AG20443 (cell line): ENCODE measurements at places on chromosomes 16 and 17.

DNA sequence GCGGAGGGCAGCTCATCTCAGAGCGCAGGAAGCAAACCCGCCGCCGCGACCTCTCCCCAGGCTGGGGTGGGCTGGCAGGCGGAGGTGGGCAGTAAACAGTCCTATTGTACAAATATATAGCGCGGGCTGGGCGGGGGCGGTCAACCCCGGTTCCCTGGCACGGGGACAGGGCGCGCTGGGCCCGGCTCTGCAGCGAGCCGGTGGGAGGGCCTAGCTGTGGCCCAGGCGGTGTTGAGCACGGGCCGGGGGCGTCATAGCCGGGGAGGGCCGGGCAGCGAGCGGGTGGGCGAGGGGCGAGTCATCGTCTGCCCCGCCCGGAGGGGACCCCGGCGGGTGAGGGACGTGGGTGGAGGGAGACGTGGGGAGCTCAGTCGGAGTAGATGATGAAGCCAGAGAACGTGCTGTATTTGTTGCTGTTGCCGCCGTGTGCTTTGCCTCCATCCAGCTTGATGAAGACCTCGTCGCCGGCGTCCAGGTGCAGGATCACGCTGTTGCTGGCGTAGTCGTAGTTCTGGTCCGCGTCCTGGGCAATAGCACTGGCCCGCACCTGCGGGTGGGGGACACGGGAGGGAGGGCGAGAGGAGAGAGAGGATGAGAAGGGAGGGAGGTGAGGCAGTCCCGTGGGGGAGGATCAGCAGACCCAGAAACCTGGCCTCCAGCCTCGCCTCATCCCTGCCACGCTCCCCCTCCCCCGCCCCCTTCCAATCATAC is 8.1 kb downstream of the C1QL1 start:
- no peak for DNase-seq

DNA sequence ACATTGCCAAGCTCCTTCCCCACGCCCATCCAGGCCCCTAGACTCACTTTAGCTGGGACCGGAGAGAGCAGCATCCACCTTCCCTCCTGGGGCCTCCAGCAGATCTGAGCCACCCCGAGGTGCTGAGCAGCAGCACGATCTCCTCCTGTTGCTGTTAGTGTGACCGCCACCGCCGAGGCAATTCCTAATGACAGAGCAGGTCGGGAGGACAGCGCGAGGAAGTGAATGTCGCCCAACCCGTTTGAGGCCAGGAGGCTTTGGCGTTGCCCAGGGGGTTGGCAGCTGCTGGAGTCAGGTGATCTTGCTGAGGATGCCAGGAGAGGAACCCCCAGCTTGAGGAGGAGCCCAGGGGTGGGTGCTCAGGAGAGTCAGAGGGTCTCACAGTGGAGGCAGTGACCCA is at the start of gene RNF222:
Gene RNF222, minus strand, starts transcription at position 192 of the 400 bp plus-strand sequence. CDS start 4,366 bp downstream, outside the sequence.
- DNase-seq = no peak

- no peak for DNase-seq
These were observed 25.2 kb upstream of the ABCC3 start for GRCh38 chr17:50609380-50610074.

DNA sequence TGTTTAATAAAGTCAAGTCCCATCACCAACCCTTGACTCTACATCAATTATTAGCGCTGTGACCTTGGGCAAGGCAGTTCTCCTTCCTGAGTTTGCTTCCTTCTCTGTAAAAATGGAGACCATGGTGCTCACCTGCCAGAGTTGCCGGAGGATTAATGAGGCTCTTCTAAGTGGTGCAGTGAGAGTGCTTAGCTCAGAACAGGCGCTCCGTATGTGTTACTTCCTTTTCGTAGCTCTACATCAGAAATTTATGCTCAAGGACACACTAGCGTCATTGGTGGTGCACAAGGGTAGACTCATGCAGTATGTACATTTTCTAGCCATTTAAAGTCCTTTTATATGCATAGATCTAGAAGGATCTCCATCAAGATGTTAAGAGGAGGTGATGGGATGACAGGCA is 17.4 kb upstream of the CMIP start:
- no peak for DNase-seq

- DNase-seq = no peak
These were observed 262.0 kb downstream of the ZFHX3 start for GRCh38 chr16:72785886-72786285.

DNA sequence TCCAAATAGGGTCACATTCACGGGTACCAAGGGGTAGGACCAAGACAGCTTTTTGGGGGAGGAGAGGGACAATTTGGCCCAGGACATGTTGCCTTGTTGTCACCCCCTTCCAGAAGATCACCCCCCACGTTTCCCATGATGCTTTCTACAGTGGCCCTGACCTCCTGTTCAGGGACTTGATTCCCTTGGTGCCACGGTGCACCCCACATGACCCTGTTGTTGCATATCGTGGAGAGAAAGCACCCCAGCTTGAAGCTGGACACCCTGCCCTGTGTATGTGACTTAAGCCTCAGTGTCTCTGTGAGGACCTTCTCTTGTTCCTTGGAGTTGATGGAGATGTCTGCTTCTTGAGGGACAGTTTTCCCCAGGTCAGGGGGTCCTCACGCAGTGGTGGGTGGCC is 12.6 kb downstream of the IL34 start:
- DNase-seq = peak; percentile 5

GRCh38 chr17:18319604-18320256 is 4.6 kb downstream of the SMCR8 start:
- peak; percentile 70 for DNase-seq

DNA sequence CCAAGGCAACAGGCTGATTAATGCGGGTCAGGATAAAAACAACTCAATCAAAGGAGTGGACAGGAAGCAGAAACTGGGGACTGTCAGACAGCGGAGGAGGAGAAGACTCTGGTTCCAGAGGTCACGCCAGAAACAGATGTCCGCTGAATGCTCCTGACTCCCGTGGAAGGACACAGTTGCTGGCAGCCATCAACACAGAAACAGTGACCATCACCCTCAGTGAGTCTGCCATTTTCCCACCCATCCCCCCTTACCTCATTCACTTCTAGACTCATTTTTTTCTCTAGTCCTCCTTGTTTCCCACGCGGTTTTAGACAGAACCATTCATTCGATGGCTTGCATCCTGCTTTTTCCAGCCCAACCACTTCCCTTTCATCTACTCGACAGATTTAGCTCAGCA is 40.9 kb downstream of the DHRS7C start:
- DNase-seq = no peak

DNA sequence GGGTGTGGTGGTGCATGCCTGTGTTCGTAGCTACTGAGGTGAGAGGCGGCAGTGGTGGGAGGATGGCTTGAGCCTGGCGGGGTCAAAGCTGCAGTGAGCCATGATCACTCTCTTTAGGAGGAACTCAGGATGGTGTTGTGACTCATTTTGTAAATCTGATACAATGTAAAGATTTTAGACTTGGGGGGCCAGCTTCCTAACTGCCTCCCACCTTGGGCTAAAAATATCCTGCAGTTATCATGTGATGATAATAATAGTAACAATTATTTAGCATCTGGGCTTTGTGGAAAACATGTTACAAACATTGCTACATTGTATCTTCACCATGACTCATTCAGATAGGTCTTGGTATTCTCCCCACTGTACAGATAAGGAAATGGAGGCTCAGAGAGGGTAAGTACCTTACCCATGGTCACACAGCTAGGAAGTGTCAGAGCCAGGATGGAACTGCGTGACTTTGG is 7.4 kb downstream of the CTNS start:
- no peak for DNase-seq

- peak; percentile 90 for DNase-seq
These were observed 5.7 kb downstream of the TRIM47 start for GRCh38 chr17:75872434-75873351.

DNA sequence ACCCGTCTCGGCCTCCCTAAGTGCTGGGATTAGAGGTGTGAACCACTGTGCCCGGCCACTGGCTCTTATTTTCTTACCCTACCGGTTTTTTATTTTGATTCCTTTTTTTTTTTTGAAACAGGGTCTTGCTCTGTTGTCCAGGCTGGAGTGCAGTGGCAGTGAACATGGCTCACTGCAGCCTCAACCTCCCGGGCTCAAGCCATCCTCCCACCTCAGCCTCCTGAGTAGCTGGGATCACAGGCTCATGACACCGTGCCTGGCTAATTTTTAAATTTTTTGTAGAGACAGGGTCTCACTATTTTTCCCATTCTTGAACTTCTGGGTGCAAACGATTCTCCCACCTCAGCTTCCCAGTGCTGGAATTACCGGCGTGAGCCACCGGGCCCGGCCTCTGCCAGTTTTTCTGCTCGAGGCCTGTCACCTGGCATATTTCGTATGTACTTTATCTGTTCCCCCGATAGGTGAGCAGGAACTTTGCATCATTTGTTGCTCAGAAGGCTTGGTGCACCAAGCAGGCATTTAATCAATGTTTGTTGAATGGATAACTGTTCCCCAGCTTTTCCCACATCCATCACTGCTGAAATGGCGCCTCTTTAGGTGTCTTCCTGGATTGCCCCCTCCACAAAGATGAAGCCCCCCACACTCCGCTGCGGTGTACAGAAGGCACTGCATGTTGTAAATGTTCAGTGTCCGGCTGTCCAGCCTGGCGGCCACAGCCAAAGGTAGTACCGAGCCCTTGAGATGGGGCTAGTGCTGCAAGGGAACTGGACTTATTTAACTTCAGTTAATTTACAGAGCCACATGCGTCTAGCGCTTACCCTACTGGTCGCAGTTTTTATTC is 858 bp upstream of the TELO2 start:
- DNase-seq = no peak

- no peak for DNase-seq
These were observed 55.4 kb upstream of the DOC2B start for GRCh38 chr17:236641-237405.

GRCh38 chr17:60514053-60514452 is 12.0 kb downstream of the APPBP2 start:
- DNase-seq = no peak

GRCh38 chr17:17313350-17313991 is 10.3 kb downstream of the NT5M start:
- DNase-seq = peak; percentile 29

- DNase-seq = no peak
These were observed 585.6 kb downstream of the CDH13 start for GRCh38 chr16:83212301-83212841.

DNA sequence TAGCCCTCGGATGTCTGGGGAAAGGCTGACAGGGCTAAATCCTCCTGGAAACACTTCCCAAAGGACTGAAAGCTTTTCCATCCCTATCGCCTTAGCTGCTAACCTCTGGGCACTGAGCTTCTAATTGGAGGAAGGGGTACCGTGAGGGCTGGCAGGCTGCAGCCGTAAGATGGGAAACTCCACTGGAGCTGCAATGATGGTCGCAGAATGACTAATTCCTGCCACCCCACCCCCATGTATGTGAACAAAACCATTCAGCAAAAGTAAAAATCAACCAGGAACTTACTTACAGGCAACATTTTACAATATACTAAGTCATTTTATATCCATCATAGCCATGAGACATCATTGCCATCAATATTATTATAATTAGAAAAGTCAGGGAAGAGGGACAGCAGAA is 133.3 kb downstream of the ABCC12 start:
- no peak for DNase-seq

DNA sequence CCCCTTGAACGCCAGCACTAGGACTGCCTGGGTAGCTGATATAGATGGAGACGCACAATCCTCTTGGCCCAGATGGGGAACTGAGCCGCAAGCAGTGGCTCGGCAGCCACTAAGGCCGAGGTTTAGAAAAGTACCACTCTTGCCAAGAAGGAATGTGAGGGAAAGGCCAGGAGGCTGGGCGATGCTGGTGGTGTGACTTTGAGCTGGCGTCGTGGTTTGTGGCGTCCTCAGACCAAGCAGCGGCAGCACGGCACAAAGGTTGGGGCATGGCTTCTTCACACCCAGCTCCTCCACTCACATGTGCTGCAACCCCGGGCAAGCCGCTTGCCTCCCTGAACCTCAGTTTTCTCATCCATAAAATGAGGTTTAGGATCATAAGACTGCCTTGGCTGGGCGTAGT is 15.6 kb downstream of the DCAKD start:
- DNase-seq = no peak

DNA sequence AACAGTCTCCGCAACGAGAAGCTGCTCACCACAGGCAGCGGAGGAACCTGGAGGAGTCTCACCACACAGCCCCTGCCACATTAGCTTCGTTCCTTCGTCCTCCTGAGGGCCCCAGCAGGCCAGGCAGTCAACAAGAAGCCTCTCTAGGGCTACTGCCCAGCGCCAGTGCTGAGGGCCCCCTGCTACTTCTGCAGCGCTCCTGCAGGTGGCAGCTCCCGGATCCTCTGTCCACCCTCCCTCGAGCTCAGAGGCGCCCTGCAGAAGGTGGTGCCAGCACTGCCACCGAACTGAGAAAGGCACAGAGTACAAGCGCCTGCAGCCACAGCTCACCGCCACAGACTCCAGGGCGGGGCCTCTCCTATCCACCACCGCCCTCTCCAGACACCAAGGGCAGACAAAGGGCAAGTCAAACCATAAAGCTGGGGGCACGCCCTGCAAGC is 27.3 kb downstream of the KDM8 start:
- no peak for DNase-seq

GRCh38 chr17:18968345-18968744 is 16.4 kb downstream of the SLC5A10 start:
- DNase-seq = no peak

GRCh38 chr17:21171970-21172510 is 41.9 kb downstream of the TMEM11 start:
- DNase-seq = no peak

GRCh38 chr17:7886227-7887037 is 2.2 kb upstream of the CHD3 start:
- peak; percentile 27 for DNase-seq

DNA sequence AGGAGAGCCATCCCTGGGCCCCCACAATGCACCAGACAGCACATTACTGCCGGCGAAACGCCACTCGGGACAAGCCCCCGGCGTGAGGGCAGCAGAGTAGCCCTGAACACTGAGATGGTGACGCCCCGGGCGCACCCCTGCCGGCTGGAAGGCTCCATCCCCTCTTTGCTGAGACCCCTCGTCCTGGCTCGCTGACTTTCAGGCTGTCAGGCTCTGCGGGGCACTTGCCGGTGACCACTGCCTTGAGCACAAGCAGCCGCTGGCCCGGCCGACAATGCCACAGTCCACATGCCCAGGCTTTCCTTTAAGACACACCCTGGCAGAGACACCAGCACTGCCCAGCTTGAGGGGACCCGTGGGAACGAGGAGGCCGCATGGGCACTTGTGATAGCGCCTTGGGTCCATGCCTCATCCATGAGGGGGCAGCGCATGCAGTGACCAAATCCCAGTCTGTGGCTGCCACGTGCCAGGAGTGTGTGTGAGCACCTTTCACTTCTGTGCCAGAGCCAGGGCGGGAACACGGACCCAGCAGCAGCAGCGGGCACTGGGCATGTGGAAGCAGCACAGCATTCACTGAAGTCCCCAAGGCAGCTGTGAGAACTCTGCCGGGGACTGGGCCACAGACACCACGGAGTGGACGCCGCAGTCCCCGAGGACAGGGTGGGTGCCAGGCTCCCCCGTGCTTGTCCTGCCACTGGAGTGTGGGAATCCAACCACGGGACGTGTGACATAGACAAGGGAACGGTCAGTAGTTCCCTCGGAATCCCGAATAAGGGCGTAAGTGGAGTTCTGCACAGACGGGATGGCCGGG is 24.5 kb downstream of the NDUFAF8 start:
- DNase-seq = no peak

DNA sequence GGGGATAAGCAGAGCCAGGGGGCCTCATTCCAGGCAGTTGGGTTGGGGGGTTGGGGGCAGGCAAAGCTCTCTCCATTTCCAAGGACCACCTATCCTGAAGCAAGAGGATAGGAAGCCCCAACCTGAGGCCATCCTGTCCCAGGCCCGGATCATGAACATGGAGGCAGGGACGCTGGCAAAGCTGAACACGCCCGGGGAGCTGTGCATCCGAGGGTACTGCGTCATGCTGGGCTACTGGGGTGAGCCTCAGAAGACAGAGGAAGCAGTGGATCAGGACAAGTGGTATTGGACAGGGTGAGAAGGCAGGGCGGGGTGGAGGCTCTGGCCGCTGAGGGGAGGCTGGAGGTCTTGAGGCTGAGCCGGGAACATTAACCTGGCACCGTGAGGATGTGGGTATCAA is 3.6 kb upstream of the CHAD start:
- DNase-seq = no peak
